ENCODE measurements at places on chromosomes 2 and 18.

DNA sequence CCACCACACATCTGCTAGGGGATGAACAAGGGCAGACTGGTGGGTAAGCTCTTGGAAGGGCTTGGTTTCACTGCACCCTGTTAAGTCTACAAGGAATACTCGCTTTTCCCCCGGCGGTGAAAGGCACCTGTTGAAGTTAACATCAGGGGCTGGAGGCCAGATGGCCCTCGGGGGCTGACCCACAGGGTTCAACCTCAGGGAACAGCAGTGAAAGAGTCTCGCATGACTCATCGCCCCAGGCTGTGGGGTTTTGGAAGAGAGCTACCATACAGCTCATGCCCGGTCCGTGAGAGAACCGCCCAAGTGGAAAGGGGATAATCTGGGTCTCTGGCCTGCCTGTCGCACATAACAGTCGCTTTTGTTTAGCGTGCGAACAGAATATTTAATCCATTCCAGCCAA, 748.0 kb downstream of the DPP10 start:
- no peak for DNase-seq

- no peak for DNase-seq
Observed at GRCh38 chr18:32848826-32849225, 76.0 kb upstream of the KLHL14 start.

GRCh38 chr18:39647627-39648534, 2082.3 kb upstream of the CELF4 start:
- no peak for DNase-seq

DNA sequence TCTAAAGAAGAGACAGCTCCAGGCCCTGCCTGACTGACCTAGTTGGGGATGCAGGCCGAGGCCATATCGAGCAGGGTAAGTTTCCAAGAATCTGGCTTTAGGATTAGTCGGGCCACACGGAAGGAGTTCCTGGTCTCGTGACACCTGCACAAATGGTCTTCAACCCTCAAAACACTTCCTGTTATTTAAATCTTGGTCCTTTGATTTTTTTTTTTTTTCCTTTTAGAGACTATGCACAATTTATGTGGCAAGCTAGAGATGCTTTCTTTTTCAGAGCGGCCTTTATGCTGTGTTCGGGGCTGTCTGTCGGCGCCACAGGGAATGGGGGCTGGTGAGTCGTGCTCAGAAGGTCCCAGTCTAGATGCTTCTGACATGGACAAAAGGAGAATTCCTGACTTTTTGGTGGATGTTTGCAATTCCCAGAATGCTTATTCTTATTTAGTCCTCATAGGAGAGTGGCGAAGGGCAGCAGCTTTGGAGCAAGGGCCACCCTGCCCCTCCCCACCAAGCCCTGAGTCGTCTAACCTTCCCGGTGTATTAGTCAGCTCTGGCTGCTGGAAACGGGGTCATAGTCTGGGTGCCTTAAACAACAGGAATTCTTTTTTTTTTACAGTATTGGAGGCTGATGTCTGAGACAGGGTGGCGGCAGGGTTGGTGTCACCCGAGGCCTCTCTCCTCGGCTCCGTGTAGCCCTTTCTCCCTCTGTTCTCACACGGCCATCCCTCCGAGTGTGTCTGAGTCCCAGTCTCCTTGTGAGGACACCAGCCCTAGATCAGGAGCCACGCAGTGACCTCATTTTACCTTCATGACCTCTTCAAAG, 27.4 kb downstream of the HPCAL1 start:
- DNase-seq: no peak

- no peak for DNase-seq
Observed at GRCh38 chr2:10903861-10904210, 7.9 kb upstream of the KCNF1 start.

- DNase-seq: peak; percentile 46
Observed at GRCh38 chr2:70789304-70790135, 923 bp downstream of the FIGLA start.

GRCh38 chr18:13379062-13379865, 160.7 kb downstream of the LDLRAD4 start:
- no peak for DNase-seq

DNA sequence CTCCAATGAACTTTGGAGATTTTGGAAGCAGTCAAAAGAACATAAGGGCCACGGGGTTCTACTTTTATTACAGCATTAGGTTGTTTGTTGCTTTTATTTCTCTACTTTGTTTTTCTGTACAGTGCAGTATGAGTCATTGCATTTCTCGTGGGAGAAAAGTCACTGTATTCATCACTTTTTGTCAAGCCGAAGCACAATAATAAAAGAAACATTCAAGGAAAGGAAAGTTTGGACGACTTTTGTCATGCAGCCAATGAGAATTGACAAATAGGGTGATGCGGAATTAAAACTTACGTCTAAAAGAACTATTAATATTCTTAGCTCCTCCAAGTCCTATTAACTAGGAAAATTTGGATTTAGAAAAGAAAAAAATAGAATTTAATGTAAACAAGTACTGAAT, 209.9 kb downstream of the TMEM182 start:
- no peak for DNase-seq

DNA sequence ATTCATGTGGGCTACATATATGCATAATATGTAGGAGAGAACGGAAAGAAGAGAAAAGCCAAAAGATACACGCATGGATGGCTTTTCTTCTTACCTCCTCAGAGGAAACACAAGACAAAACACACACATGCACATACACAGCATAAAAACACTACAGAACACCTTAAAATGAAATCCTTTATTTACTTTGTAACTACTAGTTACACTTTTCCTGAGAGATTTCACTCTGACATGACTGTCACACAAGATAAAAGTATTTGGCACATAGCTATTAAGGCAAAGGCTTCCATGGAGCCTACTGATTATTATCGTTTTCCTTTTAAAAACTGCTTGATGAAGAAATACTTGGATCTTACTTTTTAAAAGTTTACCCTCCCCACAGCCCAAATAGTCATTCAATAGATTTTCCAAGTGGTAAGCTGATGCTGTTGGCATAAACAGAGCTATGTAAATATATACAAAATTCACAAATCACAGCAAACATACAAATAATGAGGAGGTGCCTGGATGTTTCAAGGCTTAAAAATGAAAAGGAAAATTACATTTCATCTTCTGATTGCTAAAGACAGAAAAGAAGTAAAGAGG, 8.6 kb downstream of the ZEB2 start:
- DNase-seq: no peak

DNA sequence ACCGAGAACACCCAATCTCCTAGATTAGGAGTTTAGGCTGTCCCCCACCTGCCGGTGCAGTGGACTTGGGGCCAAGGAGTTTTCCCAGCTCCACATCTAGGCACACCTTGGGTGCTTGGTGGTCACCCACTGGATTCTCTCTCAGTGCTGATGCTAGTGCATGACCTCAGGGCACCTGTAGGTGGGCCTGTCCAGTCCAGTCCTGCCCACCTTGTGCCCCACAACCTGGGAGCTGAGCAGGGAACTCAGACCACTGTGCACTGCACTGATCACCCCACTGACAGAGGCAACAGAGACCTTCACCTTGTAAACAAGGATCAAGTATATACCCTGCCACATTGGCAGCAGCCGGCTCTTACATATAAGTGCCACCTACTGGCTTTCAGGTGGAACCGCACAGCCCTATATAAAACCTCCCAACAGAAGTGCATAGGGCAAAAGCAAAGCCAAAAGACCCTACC, 12.7 kb upstream of the CDH19 start:
- DNase-seq: no peak
